NCI-H2171 (cell line): ENCODE measurements at places on chromosomes 5 and 9.

DNA sequence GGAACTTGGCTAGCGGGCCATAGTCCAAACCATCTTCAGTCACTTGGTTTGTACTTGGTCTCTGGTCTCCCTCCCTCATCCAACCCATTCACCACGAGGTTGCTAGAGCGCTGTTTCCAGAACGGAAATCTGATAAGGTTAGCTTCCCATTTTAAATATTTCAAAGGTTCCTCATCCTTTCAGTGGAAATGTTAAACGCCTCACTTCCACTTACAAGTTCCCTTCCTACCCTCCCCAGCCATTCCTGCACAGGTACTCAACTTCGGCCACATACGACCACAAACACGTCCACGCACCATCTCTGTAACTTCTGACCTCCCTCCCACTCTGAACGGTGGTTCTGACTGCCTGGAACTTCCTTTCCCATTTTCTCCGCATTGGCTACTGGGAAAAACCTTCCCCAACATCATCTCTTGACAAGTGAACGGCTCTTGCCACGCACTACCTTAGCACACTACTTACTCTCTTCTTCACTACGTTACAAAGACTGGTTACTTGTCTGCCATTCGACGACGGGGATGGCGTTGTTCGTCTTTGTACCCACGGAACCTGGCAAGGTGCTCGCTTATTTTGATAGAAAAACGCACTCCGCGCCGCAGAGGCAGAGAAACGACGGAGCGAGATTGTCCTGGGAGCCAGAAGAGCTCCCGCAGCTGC lies 629 bp downstream of the CCNH start:
- DNase-seq, result no peak

DNA sequence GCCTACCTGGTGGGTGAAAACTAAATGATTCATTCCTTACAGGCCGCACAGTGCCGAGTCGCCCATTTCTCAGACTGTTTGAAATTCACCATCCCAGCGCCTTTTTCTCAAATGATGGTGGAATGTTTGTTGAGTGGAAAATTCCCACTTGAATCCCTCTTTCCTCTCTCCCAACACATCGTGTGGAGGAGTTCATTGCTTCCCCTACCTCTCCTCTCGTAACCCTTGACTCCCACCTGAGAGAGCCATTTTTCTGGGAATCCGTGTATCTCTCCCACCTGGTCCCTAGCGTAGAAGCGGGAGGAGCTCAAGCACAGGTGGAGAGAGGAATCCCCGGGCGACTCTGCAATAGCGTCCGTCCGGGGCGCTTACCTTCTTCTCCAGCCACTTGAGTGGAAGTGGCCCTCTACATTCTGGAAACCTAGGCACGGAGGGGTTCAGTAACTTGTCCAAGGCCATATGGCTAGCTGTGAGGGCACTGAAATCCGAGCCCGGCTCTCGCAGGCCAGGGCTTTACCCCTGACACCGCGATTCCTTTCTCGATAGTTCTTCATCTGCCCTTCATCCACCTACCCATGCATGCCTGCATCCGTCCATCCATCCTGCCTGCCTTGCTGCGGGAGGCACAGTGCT lies 683 bp downstream of the OSMR start:
- DNase-seq, result no peak

GRCh38 chr5:95087816-95088317 lies 197.0 kb downstream of the MCTP1 start:
- DNase-seq, result no peak

GRCh38 chr9:18390393-18390792 lies 83.6 kb upstream of the ADAMTSL1 start:
- no peak for DNase-seq

DNA sequence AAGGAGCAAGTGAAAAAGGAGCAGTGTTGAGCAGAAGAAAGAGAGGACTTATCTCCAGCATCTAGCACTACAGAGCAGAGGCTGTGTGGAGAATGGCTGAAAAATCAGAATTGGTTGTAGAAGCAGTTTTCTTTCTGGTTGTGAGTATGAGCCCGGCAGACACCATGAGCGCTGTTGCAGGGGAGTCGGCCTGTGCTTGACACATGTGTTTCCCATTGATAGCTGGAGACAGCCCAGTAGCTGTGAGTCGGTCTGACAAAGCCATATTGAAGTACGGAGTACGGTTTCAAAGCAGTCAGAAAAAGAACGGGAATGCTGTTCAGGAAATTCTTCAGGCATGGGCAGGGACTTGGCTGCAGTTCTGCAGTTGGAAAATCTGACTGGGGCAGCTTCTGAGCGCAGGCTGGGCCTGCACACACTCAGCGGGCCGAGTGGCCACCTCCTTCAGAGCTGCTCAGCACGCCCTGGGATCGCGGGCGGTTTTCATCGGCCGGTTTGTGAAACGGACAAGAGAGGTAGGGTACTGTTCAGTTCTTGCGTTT lies at the start of gene SGCD:
TSS of gene SGCD (plus strand) at position 447 of the 542 bp plus-strand sequence.
- DNase-seq, result no peak

- no peak for DNase-seq
Observed at GRCh38 chr5:96087939-96088338, 126.3 kb upstream of the ELL2 start.
